Cortex of kidney (tissue), 1 donor: ENCODE measurements at places on chromosomes 11 and 22.

DNA sequence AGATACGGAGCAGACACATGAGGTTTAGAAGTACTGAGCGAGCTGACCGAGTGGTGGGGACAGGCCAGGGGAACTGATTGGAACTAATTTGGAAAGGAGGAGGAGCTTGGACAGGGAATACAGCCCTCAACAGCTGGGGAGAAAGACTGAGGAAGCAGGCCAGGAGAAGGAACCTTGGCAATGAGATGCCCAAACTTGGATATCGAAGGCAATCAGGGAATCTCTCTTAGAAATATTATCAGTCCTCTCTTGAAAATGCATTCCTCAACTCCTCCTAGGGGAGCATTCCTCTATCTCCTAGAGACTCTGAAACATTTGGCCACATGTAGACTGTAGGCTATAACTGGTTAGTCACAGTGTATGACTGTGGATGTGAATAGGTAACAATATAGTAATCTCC lies 284.6 kb downstream of the GUCY1A2 start:
- no peak for DNase-seq

DNA sequence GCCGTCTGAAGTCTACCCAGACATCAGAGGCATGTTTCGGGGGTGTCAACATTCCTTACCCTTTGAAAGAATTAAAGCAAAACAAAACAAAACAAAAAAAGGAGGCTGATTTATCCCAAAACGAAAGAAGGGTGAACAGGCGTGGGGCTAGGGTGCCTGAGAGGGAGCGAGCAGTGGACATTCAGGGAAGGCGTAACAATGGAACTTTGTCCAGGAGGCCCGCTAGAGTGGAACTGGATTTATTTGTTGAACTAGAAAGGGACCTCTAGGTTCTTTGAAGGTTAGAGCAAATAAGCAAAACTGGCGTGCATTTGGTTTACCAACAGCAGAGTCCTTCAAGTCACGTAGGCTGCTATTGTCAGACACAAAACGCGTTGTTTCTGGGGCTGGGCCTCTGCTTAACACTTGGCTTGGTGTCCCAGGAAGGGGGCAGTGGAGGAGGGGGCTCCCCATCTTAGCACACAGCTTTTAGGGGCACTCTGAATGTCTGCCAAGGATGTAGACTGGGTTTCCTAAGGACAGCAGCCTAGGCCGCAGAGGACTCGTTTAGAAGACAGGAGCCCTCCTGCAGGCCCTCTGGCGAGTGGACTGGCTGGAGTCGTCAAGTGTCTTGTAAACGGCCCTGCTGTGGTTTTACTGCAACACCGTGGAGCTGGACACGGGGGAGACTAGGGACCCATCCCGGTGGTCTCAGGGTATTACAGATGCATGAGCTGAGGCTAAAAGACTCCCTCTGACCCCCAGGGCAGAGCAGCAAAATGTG lies 203.7 kb upstream of the SORL1-AS1 start:
- no peak for DNase-seq

DNA sequence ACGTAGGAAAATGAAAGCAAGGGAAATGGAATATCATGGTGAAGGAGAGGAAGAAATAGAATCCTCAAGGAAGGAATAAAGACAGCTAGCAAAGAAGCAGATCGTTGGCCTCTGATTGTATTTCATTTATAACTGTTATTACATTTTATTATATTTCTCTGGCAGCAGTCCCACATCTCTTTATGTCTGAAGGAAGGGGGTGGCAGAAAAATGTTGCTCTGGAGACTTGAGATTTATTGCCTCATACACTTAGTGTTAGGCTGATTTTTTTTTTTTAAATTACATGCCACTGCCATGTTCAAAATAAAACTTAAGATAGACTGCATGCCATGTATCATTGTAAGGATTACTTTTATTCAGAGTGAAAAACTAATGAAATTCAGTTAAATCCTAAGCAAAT lies 971.7 kb upstream of the CHORDC1 start:
- DNase-seq, result no peak

DNA sequence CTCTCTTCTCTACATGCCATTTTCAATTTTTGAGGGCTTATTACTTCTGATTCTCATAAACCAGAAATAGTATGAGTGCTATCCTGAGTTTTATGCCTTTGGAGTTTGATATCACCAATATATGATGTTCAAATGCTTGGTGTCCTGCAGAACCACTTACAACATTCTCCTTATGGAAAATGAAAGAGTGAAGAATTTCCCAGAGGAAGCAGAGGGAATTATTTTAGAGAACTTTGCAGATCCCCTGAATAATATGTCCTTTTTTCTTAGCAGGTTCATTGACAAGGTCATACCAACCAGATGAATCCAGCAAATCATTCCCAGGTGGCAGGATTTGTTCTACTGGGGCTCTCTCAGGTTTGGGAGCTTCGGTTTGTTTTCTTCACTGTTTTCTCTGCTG lies at the start of gene OR4D5:
OR4D5 (plus strand) TSS at position 301 of the 400 bp plus-strand sequence; CDS start at position 301, 0 bp downstream.
- DNase-seq, result no peak

- DNase-seq, result no peak
Measured at GRCh38 chr11:128776424-128777284, 82.8 kb downstream of the FLI1 start.

DNA sequence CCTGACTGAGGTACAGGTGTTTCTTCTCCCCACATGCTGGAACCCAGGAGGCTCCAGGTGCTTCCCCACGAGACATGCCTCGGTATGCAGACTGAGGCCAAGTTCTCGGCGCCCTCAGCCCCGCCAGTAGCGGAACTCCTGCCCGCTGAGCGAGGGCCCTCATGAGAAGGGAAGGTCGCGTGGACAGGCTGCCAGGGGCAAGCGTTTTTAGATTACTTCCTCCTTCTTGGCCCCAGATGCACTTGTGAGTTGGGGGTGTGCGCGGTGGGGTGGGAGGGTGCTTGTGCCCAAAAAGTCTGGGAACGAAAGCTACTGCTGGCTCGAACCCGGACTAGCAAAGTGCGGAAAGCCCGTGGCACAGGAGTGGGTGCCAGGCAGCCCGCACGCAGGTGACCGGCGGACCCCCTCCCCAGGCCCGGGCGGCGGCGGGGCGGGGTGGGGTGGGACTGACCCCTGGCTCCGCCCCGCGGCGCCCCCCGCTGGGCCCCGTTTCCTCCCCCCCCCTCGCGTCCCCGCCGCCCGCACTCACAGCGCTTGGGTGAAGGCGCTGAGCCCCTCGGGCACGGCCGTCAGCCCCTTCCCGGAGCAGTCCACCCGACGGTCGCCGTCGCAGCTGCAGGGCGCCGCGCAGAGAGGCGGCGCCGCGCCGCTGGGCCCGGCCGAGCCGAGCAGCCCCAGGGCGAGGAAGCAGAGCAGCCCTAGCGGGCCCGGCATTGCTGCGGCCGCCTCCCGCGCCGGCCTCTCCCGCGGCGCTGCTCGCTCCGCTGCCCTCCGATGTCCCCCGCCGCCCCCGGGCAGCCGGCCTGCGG lies 797 bp downstream of the LGR4 start:
- DNase-seq, result no peak

DNA sequence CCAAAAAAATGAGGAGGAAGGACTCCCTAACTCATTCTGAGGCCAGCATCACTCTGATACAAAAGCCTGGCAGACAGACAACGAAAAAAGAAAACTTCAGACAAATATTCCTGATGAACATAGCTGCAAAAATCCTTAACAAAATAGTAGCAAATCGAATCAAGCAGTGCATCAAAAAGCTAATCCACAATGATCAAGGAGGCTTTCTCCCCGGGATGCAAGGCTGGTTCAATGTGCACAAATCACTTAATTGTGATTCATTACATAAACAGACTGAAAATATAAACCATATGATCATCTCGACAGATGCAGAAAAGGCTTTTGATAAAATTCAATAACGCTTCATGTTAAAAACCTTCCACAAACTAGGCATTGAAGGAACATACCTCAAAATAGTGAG lies 16.4 kb downstream of the MTMR2 start:
- DNase-seq, result no peak

GRCh38 chr11:115871161-115871760 lies 367.0 kb upstream of the CADM1 start:
- no peak for DNase-seq

- DNase-seq, result no peak
Measured at GRCh38 chr22:42500161-42500835, 19.3 kb downstream of the RRP7A start.

DNA sequence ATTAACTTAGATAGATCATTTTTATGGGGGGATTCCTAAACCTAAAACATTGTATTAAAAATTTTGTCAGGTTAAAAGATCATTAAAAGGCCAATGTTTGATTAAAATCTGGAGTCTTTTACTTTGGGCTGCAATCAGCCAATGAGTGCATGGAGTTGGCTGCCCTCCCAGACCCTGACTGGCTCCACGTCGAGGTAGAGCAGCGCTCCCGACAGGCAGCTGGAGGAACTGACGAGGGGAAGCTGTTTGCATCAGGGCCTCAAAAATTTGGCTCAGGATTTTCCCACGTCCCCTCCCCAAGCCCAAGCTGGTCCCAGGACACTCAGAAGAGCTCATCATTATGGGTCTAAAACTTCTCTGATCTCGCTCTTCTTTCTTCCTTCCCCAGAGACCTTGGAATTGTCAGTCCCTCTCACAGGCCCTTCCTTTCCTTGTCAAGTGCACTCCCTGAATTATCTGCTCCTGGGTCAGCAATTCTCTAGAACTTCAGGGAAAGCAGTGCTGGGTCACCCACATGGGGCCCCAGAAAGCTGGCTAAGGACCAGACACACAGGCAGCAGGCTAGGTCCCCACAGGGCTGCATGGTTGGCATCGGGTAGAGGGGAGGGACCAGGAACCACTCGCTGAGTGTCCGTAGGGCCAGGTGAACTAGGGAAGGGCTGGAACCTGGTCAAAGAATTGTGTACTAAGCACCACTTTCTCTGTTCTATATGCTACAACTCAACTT lies 119.6 kb upstream of the IGLL5 start:
- no peak for DNase-seq

- no peak for DNase-seq
Measured at GRCh38 chr11:32081129-32081641, 9.7 kb upstream of the RCN1 start.

GRCh38 chr11:14854057-14854456 lies 38.0 kb downstream of the CYP2R1 start:
- no peak for DNase-seq

GRCh38 chr22:44164031-44164430 lies 16.7 kb upstream of the PARVG start:
- DNase-seq, result no peak

GRCh38 chr22:41563051-41563711 lies 2.4 kb downstream of the CSDC2 start:
- DNase-seq, result no peak

GRCh38 chr11:97445561-97445960 lies 1055.7 kb downstream of the JRKL start:
- no peak for DNase-seq

DNA sequence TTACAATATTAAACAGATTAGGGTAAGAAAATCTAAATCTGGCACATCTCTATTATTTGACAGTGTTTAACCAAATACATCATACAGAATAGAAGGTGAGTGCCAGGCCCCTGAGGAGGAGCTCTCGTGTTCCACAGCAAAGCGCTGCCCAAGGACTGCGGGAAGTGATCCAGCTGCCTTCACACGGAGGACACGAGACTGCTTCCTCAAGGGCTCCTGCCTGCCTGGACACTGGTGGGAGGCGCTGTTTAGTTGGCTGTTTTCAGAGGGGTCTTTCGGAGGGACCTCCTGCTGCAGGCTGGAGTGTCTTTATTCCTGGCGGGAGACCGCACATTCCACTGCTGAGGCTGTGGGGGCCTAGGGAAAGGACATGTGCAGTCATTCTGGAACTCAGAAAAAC lies 71.1 kb downstream of the NCAPD3 start:
- no peak for DNase-seq

DNA sequence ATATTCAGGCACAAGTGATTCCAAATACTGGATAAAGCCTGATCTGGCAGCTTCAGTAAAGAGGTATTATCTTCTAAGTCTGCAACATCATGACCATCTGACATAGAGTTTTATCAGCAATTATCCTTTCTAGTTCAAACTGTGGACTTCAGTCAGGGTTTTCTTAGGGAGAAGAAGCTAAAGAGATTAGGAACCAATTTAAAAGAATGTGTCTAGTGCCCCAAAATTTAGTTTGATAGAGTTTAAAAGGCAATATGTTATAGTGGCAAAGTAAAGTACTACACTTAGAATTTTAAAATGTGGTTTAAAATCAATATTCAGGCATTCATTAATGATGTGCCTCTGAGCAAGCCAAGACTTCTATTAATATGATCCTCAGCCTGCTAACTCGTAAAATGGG lies 5.4 kb downstream of the PAK1 start:
- DNase-seq, result no peak

DNA sequence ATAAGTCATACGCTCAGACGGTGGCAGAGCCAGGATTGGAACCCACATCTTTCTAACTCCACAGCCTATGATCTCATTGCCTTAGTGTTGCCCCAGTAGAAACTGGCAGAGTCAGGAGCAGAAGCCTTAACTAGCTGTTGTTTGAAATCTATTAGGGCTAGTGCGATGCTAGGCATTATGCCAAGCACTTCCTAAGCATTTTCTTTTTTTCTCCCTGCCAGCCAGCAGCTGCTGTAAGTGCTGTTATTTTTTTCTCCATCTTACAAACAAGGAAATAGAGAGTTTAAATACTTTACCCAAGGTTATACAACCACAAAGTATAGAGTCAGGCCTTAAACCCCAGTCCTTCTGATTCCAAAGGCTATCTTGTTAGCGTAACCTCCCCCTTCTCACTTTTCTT lies 161.0 kb upstream of the SORL1-AS1 start:
- no peak for DNase-seq

DNA sequence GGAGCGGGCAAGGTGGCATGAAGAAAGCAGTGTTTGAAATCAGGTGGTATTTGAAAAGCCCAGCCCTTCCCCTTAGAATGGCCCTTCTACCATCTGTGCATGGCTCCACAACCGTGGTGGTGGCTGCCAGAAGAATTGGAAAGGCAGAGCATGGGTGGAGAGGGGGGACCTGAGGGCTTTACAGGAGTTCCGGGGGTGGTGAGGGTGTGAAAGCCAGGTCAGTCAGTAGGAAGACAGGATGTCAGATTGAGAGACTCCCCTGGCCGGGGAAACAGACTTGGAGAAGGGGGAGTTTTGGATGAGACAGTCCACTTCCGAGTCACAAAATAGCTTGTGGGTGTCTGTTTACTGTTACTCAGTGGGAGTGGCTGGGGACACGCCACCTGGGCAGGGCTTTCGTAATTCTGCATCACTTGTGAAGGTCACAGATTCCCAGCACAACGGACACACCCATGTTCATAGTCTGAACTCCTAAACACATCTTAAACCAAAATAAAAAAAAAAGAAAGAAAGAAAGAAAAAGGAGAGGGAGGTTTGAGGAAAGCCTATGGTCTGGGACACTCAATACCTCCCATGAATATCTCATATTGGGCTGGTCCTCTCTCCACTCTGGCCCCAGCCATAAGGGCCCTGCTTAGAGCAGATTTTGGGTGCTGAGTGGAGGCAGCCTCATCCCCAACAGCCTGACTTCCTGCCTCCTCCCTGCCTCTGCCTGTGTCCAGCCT lies 24.4 kb upstream of the SMIM35 start:
- DNase-seq, result no peak

DNA sequence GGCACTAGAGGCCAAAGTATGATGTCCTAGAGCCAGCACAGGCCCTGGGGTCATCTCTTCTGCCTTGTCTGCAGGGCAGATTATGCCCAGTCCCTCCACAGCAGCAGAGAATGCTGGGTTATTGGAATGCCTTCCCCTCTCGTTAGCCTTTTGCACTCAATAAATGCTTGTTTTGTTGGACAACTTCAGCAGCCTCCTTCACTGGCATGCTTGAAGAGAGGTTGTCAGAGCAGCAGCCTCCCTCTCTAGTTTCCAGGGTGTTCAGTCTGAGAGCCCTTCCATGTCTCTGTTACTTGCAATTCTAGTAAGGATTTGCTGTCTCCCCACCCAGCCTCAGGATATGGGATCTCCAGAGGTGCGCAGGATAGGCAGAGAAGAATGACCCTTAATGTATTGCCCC lies 82.9 kb downstream of the PKNOX2 start:
- no peak for DNase-seq
